ENCODE measurements at places on chromosomes 7 and 10.

GRCh38 chr7:145860809-145861208 is 255.8 kb upstream of the CNTNAP2 start:
- no peak for DNase-seq

GRCh38 chr7:25427721-25428120 is 199.4 kb upstream of the NPVF start:
- no peak for DNase-seq

DNA sequence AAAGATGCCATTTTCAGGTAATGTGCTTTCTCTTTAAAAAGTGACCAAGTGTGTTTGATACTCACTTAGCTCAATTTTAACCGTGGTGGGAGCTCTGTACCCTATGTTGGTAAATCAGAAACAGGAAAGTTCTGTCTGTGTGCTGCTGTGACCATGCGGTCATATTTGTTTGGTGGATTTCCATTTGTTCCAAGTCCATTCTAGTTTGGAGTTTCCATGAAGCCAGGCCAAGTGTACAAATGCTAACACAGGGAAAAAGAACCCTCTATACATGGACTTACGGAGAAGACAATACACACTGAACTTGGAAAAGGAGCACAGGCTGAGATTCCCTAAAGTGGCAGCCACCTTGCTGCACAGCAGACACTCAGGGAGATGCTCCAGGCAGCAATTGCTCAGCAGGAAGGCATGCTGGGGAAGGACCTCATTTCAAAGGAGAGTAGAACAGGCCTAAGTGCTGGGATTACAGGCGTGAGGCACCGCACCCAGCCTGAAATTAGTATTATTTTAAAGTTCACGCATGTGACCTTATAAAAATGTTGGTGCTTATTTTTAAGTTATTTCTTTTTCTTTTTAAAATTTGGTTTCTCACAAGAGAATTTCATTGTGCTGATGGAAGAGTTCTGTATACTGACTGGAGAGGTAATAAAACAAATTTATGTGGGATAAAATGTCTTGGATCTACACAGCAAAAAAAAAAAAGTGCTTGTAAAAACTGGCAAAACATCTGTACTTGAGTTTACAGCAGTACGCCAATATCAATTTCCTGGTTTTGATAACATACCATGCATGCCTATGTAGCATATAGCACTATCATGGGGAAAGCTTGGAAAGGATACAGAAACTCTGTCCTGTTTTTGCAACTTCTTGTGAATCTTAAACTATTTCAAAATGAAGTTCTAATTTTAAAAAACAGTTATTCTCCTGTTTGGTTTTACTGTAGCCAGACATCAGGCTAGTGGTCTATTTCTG is 436.2 kb downstream of the KCNMA1 start:
- DNase-seq: no peak

DNA sequence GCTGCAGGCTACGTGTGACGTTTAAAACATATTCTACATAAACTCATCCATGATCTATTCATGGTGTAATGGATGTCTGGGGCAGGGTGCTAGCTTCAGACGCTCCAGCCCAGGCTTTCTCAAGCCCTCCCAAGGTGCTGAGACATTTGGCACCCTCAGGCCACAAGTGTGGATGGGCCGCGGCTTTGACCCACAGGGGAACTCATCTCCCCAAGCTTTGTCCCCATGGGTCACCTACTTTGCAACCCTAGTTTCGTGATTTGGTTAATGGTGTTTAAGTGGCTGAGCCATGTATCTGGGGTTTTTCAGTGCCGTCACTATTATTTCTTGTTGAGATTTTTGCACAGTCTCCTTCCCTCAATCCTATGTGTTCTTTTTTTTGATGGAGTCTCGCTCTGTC is 66.0 kb downstream of the GRK5 start:
- no peak for DNase-seq

DNA sequence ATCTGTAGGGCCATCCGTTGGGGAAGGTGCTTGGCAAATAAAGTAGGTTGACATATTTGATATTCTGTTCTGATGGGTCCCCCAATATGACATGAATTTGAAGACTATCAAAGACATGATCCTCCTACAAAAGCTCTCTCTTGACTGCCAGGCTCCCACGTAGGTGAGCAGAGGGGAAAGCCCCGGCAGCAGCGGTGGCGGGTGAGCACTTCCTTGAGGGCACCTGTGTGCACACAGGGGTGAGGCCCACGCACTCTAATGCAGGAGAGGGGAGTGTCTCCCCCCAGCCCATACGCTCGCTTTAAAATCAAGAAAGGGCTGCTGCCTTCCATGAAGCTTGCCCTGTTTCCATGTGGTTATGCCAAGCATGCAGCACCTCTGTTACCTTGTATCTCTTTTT is 100.4 kb downstream of the TAX1BP1 start:
- no peak for DNase-seq

DNA sequence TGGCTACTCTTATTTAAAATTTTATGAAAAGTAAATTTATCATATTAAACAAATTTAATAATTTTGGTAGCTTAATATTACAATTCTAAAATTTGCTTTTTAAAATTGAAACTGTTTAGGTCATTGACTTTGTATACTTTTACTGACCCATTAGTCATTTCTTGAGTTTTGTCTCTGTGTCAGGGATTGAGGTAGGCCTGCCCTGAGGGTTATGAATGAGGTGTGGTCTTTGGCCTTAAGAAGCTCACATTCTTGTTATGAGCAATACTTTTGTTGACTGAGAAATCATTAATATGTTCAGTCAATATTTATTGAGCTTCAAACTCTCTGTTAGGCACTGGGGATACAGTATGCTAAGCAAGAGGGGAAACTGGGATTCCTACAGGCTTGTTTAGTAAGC is 47.0 kb upstream of the RPA3 start:
- DNase-seq: no peak

DNA sequence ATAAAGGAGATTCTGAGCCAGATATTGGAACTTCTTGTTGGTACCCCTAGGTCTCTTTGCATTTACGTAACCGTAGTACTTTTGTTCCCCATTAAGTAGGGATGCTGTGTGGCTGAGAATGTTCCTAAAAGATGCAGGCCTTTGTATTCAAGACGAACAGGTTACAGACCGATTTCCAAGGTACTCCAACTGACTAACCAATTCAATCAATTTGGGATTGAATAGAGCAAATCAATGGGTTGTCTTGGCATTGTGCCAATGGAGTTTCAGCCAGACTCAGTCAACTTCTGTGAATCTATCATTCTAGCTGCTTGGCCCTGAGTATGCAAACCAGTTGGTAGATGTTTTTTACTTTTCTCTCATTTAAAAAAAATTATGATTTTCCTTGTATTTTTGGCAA is 347.3 kb upstream of the NPVF start:
- DNase-seq: no peak

DNA sequence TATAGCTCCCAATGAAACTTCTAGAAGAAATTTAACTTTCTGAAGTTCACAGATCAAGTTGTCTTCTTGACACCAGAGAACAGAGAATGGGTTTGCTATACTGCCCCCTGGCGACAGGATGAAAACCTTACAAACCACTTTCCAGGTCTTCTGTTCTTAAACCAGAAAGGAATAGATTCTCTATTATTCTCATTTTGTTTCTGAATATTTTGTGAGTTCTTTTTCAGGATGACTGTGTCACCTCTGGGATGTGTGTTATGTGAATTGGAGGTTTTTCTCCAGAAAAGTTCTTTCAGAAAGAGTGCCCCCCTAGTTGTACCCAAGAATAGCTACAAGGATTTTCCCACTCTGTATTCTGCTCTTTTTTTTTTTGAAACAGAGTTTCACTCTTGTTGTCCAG is 6.3 kb downstream of the IFT22 start:
- DNase-seq: no peak

GRCh38 chr7:133382775-133383559 is 130.1 kb downstream of the EXOC4 start:
- no peak for DNase-seq

Measured in effector memory CD4-positive, alpha-beta T cell (primary cell).